ENCODE measurements at places on chromosomes 7 and 10.

- DNase-seq: no peak
These were observed 180.8 kb downstream of the JAZF1 start for GRCh38 chr7:27999829-28000228.

DNA sequence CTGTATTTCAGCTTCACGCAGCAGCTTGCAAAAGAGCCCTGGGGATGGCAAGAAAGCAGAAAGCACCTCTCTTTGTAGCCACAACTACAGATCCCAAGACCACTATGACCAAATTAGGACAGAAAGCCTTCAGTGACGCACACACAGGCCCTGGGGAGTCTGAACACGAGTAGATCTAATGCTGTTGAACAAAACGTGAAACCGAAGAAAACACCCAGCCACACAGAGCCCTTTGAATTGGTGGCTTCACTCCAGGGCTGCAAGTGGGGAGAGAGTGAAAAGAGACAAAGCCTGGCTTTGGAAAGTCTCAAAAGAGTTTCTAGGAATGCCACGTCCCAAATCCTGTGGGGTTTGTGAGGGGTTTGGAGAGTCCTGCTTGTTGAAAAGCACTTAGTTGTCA lies 28.4 kb downstream of the PLXNA4 start:
- DNase-seq: no peak

GRCh38 chr7:15043931-15044330 lies 141.4 kb upstream of the DGKB start:
- DNase-seq: no peak

DNA sequence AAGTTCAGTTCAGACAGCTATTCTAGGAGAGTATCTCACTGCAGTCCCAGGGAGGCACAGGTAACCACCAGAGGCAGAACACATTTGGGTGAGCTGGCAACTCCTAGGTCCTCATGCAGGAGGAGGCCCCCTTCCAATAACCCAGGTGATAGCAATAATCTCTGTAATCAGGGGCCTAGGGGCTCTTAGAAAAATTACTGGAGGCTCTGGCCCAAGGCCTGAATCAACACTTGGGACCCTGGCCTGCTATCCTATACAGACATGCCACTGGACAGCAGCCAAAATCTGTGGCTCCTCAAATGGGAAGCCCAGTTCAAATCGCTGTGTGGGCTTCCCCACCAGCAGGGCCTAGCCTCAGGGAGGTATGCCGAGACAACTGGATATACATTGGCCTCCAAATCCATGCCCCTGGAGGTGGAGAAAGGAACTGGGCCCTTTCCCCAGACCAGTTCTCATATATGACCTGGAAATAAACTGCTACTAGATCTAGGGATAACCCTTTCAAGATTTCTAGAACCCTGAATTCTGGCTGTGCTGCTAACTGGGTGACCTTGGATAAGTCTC lies 1.6 kb downstream of the AVPI1 start:
- DNase-seq: peak; percentile 52

- DNase-seq: peak; percentile 73
These were observed 38.3 kb downstream of the LYZL2 start for GRCh38 chr10:30591249-30591670.

GRCh38 chr10:25895856-25896255 lies 38.2 kb upstream of the MYO3A start:
- no peak for DNase-seq

DNA sequence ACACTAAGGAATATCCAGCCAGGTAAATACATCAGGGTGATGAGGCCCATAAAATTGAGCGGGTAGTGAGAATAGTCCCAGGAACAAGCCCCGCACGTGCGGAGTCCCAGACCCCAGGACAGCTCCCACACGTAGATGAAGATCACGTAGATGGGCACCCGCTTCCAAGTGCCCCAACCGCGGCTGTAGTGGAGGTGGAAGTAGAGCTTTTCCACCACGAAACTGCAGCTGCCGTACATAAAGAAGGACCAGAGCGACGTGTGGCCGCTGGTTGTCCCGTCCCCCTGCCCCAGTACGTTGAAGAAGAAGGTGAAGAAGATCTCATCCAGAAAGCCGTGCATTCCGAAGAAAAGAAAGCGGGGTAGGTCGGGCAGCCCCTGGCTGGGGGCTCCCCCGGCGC lies 948 bp downstream of the TMEM229A start:
- DNase-seq: no peak

- no peak for DNase-seq
These were observed 2.8 kb upstream of the TRIP6 start for GRCh38 chr7:100864263-100864845.

DNA sequence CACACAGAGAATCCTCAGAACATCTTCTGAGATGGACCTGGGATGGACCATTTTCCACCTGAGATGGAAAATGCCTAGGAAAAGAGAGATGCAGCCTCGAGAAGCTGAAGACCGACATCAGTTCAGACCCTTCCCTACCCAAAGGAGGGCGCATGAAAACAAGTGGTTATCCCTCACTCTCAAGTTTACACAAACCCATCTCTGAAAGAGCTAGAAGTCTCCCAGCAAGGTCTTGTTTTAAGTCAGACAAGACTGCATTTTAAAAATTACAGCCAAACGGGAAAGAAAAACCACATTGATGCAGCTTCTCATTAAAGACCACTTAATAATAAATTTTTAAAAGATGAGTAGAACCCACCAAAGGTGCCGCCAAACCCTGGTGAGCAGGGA lies 1.3 kb downstream of the RAPGEF5 start:
- no peak for DNase-seq

- DNase-seq: no peak
These were observed 37.0 kb downstream of the GSDME start for GRCh38 chr7:24720283-24720682.

DNA sequence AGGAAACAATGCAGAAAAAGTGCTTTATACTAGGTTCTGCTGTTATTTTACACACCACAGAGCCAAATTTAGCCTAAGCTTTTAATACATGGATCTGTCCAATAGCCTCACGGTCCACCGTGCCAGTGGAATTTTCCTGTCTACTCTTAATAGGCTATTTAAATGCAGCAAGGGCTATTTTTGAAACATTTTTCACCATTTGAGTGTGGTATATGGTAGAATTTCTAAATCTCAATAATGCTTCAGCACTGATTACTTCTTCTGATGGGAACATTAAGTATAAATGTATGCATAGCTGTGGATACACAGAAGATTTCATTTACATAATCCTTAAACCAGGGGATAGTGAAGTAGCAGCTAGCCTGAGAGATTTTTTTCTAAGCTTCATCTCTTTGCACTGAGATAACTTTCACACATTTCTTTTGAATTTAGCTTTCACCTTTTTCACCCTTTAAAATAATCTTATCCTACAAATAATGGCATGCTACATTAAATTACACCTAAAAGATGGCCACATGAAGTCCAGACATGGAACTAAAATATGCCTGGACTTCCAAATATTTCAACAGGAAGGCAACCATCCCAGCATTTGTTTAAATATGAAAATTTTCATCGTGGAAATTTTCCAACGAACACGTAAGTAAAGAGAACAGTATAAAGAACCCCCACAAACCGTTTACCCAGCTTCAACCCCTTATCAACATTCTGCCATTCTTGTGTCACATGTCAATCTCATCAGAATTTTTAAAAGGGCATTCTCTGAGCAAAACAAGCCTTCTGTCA lies 45.4 kb downstream of the AMPH start:
- DNase-seq: no peak

- DNase-seq: no peak
These were observed 258.5 kb downstream of the ARL4A start for GRCh38 chr7:12945901-12946300.

DNA sequence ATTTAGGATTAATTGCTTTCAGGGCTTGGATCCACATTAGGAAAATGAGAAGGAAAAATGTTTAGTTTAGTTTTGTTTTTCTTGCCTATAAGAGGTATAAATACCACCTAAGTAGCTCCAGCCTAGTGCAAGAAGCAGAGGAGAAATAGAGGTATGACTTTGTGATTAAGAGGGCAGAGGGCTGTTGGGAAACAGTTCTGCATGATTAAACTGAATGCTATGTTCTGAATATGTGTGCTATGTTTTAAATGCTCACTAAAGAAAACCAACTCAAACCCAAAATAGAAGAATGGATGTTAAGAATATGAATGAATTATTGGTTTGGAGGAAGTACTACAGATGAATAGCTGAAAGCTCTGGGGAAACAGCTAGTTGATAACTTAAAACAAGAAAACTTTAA lies 7.6 kb downstream of the CALCR start:
- DNase-seq: no peak

DNA sequence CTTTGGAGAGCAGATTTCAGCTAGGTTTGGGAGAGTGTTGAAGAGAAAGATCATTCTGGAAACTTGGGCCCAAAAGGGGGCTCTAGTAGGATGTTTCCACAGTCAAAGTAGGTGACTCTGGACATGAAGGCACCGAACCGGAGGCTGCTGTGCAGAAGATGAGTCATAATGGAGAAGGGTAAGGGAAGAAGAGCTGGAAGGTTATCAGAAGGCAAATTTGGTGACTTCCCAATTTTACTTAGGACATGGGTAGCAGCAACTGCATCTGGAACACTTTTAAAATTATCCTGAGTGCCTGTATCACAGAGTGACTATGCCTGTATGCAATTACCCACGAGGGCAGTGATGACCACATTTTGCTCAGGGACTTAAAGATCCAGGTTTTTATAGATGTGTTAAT lies 38.8 kb downstream of the PIK3AP1 start:
- peak; percentile 59 for DNase-seq

GRCh38 chr10:80829562-80829961 lies 291.9 kb downstream of the SH2D4B start:
- DNase-seq: no peak

DNA sequence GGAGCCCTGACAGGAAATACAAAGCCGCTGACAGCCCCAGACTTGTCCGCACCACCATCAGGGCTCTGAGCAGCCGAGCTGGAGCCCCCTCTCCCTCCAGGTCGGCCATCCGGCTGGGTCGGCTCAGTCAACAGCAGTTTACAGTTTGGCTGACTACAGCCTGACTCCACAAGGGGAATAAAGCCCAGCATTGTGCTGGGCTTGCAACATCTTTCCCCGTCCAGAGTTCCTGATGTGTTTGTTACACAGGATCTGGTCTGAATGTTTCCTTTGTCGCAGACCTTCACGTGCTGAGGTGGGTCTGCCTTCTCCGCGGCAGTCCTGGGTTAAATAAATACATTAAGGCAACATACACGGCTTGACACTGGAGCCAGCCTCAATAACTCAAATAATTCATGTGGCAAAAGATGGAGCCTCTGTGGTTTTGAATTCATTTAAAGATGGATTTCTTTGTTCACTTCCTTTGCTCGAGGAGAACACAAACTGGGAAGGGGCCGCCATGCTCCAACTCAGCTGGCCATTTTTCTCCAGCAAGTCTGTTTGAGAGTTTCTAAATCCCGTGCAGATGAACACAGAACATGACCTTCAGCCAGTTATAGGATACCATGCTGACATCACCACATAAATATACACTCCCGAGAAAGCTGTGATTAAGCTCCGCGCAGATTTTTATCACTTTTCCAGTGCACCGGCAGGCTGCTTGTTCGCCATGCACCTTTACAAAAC lies 192.1 kb downstream of the WDR11 start:
- no peak for DNase-seq

GRCh38 chr7:127897704-127898454 lies 133.4 kb downstream of the LRRC4 start:
- peak; percentile 88 for DNase-seq

DNA sequence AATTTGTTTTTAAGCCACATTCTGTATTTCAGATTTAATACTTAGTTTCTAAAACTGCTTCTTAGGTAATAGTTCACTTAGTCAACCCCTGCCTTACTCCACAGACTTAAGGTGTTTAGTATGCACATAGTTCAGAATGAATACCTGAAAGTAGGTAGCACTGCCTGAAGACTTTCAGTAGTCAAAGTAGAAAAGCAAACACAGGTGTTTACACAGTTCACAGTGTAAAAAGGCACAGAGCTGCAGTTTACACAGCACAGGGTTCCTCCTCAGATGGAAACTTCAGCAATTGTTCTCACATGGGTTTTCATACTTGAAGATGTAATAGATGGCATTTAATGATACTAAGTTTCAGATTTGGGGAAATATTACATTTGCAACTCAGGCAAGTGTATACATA lies 3.1 kb upstream of the PKD1L1 start:
- no peak for DNase-seq

DNA sequence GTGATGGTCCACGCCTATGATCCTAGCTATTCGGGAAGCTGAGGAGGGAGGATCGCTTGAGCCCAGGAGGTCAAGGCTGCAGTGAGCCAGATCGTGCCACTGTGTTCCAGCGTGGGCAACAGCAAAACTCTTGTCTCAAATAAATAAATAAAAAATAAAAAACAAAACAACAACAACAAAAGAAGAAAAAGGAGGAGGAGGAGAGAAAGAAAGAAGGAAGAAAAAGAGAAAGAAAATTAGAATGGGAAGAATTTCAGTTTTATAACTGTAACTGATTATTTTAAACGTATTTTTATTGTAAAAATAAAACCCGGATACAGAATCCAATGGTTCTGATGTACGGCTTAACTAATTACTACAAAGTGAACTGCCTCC lies 37.2 kb upstream of the PSAP start:
- no peak for DNase-seq

DNA sequence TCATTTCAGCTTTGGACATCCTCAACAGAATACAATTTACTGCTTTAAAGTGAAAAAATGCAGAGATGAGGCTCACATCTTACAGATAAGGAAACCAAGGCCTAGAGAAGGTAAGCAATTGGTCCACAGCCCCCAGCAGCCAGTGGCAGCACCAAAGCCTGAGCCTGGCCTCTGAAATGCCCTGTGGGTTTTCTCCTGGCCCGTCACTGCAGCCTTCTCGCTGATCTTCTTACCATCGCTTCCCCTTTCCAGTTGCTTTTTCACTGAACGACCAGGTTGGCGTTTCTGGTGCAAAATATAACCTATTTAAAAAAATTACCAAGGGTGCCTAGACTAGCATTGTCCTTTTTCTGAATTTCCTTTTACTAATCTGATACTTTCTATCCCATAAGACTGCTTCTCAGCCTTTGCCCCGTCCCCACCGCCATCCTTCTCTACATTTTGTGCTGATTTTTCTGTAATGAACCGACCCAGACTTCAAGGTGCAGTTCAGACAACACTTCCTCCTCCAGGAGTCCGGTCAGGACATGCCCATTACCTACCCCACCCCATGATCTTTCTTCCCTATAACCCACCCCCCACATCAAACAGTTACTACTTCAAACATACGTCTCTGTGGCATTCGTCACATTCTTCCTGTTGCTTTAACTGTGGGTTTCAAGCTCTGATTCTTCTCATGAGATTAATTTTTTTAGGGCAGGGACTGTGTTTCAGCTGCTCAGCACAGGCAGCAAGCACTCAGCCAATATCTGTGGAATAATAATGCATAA lies 289.4 kb downstream of the DNAJB6 start:
- DNase-seq: no peak

DNA sequence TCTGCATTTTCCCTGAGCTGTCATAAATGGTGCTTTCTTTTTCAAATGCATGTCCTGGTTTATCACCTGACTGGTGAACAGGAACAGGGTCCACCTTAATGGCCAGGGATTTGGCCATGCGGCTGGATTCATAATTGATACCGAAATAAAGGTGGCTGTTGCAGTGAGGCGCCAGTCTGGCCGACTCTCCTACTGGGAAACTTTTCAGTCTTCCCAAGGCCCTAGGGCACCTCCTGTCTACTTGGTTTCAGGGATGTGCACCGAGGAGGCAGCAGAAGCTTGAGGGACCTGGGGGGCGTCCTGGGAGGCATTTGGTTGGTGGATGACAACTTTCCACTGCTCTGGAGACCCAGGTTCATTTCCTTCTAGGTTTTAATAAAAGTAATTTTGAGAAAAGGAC lies 46.4 kb upstream of the FIGNL1 start:
- DNase-seq: no peak

GRCh38 chr10:94349327-94349726 lies 13.4 kb downstream of the NOC3L start:
- DNase-seq: no peak

- DNase-seq: no peak
These were observed 93.1 kb downstream of the TMEM178B start for GRCh38 chr7:141166926-141167325.

GRCh38 chr7:80900583-80901576 lies 18.0 kb downstream of the SEMA3C start:
- peak; percentile 12 for DNase-seq

Measured in suppressor macrophage treated with lipopolysaccharide for 1 hour (primary cell).